Islet precursor cell (in vitro differentiated cells): ENCODE measurements at places on chromosomes 7 and 10.

GRCh38 chr7:2820508-2820934, 23.6 kb downstream of the GNA12 start:
- DNase-seq = peak; percentile 91

- no peak for DNase-seq
These were observed 88.5 kb downstream of the ANKRD7 start for GRCh38 chr7:118312966-118313365.

- DNase-seq = no peak
These were observed 207.2 kb upstream of the DKK1 start for GRCh38 chr10:52106899-52107298.

DNA sequence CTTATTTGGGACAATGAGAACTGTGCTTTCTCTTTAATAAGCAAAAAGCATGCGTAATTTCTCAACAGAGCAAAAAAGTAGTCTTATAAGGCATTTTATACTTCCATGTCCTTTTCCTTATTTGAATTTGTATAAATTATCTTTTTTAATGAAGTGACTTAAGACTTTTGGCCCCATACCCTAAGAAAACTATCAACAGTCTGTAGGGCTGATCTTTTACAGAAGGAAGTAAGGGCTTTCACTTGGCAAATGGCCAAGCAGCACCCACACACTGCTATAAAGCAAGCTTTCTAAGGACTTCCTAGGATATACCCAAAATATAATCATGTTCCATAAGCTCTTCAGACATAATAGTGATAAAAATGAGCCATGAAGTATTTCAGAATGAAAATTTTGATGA, 3.4 kb downstream of the CRPPA start:
- no peak for DNase-seq

DNA sequence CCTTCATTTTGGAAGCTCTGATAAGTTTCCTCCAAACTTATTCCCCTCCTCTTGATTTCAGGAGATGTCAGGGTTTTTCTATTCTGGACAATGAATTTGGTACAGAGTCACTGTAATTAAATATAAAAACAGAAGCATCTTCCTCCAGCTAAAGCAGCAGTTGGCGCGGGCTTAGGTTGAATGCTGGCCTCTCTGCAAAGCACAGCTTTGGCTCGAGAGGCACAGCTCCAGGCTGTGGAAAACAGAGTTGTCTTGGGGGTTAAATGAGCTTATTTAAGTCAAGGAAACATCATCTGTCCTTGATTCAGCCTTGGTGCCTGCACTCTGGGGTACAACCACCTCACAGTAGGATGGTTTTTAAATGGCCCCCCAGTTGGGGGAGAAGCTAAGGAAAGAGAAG, 35.0 kb upstream of the PDCD4 start:
- no peak for DNase-seq

GRCh38 chr7:94053532-94053931, 49.4 kb upstream of the BET1 start:
- DNase-seq = no peak

DNA sequence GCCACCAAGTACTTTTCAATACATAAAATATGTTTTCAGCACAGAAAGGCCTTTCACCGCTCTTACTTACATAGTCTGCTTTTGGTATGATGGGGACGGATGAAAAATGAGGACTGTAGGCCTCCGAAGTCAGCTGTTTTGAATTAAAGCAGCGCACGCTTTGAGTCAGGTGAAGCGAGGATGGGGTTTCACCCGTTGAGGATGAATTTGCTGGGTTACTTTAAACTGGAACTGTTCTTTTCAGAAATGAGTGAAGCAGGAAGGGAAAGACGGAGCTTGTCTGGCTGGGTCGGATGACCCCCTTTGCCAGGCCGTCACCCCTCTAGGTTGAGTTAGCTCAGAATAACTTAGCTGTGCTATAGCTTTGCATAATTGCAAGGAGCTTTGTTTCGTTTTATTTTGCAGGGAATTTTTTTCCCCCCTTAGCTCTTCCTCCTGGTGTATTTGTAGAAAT, 40.0 kb downstream of the CUX1 start:
- no peak for DNase-seq

- peak; percentile 77 for DNase-seq
These were observed 47.6 kb downstream of the ICA1 start for GRCh38 chr7:8214244-8214824.

- no peak for DNase-seq
These were observed 150.3 kb downstream of the LRRTM3 start for GRCh38 chr10:67076144-67076543.

DNA sequence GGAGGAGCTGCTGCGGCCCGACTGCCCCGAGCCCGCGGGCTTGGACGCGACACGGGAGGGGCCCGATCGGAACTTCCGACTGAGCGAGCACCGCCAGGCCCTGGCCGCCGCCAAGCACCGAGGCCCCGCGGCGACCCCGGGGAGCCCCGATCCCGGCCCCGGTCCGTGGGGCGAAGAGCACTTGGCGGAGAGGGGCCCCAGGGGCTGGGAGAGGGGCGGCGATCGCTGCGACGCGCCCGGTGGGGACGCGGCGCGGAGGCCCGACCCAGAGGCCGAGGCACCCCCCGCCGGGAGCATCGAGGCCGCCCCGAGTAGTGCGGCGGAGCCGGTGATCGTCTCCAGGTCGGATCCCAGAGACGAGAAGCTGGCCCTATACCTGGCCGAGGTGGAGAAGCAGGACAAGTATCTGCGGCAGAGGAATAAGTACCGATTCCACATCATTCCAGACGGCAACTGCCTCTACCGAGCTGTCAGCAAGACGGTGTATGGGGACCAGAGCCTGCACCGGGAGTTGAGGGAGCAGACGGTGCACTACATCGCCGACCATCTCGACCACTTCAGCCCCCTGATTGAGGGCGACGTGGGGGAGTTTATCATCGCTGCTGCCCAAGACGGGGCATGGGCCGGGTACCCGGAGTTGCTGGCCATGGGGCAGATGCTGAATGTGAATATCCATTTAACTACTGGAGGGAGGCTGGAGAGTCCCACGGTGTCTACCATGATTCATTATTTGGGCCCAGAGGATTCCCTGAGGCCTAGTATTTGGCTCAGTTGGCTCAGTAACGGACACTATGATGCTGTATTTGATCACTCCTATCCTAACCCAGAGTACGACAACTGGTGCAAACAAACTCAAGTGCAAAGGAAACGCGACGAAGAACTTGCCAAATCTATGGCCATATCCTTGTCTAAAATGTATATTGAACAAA, 1.4 kb downstream of the OTUD1 start:
- DNase-seq = peak; percentile 70

GRCh38 chr7:18558910-18559309, 63.4 kb downstream of the HDAC9 start:
- no peak for DNase-seq

DNA sequence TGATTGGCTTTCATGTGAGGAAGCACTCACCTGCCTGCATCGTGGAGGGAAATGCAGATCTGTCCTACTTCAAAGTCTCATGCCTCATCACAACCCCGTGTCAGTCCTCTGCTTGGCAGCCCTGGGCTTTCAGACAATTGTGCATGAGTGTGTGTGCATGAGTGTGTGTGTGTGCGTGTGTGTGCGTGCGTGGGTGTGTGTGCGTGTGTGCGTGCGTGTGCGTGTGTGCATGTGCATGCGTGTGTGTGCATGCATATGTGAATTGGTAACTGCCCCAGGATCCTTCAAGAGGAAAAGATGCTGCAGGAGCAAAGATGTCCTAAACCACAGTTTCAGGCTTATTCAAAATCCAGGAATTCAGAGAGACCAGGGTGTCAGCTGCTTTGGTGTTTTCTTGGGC, 71.3 kb downstream of the LANCL2 start:
- no peak for DNase-seq

DNA sequence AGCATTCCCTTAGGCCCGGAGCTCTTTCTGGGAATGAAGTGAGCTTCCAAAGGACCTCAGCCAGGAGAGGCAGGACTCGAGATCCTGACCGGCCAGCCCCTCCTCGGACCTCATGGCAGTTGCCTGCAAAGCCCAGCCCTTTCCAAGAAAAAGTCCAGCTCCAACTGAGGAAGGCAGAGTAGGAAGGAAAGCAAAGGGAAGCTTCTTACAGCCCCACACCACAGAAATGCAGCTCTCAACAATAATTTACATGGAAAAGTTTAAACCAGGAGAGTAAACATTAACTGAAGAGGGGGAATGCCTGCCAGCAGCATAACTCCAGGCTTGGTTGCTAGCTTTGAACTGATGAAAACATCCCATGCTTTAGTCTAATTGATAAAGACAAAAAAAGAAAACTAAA, 153.9 kb upstream of the PFKP start:
- DNase-seq = no peak

- no peak for DNase-seq
These were observed 1131.4 kb downstream of the XPNPEP1 start for GRCh38 chr10:108791794-108792474.

- no peak for DNase-seq
These were observed 13.1 kb upstream of the FAM20C start for GRCh38 chr7:179209-179681.

DNA sequence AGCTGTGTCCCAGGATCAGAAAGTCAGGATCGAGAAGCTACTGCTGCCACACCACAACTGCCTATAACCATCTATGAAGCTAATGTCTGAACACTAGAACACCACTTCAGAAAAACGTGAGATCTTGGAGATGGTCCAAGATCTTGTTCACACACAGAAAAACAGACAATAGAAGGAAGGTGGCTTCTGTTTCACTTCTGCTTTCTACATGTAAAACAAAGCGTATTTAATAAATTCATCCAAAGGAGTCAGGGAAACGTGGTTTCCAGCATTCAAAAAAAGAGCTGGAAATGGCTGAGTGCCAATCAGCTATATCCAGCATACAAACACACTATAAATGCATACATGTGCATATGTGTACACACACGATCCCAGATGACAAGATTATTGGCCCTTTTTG, 70.2 kb upstream of the CCDC71L start:
- DNase-seq = no peak

- DNase-seq = peak; percentile 69
These were observed 6.3 kb upstream of the SMKR1 start for GRCh38 chr7:129495987-129496386.

DNA sequence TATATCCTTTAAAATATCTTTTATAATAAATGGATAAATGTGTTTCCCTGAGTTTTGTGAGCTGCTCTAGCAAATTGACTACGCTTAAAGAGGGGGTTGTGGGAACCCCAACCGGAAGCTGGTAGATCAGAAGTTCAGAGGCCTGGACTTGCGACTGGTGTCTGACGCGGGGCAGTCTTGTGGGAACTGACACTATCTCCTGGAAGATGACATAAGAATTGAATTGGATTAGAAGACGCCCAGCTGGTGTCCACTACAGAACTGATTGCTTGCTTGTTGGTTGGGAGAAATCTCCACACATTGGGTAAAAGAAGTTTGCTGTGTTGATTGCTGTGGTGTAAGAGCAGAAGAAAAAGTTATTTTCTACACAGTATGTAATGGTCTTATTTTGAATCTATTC, 51.1 kb upstream of the AHR start:
- no peak for DNase-seq

DNA sequence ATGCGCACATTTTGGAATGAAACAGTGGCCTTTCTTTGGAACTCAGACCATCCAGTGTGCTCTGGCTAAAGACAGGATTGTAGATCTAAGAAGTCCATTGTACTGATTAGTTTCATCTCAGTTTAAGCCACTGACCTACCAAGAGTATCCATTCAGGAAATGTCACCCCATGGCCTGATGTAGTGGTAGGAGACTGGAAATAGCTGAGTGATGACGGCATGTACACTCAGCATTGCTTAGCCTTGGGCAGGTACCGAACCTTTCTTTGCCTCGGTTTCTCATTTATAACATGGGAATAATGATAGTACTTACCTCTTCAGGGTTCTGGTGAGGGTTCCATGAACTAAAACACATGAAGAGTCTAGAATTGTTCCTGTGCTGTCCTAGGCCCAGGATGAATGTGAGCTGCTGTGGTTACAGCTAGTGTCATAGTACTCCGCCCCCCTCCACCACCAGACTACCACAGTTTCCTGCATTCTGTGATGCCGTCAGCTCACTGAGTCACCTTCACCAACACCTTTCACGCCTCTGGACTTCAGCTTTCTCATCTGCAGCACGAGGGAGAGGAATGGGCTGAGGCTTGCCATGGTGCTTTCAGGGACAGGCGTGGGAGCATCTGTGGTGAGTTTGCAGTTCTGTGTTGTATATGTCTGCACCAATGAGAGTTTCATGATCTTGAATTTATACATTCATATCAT, 484.0 kb upstream of the GALNT17 start:
- DNase-seq = peak; percentile 84

DNA sequence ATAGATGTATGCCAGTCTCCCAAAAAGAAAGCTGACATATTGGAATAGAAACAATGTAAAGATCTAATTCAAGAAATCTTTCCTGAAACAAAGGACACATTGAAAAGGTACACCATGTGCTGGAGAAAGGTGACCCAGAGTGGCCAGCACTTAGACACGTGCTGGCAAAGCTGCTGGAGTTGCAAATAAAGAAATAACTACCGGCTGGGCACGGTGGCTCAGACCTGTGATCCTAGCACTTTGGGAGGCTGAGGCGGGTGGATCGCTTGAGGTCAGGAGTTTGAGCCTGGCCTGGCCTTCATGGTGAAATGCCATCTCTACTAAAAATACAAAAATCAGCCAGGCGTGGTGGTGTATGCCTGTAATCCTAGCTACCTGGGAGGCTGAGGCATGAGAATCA, 35.9 kb downstream of the PKD1L1 start:
- no peak for DNase-seq

- no peak for DNase-seq
These were observed 12.4 kb downstream of the ZNF789 start for GRCh38 chr7:99485094-99485493.

GRCh38 chr7:133433165-133433812, 180.4 kb downstream of the EXOC4 start:
- no peak for DNase-seq

GRCh38 chr7:131066635-131067034, 261.0 kb upstream of the MKLN1 start:
- DNase-seq = no peak

GRCh38 chr7:105985229-105985628, 22.2 kb downstream of the CDHR3 start:
- DNase-seq = no peak

GRCh38 chr7:44574287-44574872, 672 bp upstream of the DDX56 start:
- DNase-seq = no peak

DNA sequence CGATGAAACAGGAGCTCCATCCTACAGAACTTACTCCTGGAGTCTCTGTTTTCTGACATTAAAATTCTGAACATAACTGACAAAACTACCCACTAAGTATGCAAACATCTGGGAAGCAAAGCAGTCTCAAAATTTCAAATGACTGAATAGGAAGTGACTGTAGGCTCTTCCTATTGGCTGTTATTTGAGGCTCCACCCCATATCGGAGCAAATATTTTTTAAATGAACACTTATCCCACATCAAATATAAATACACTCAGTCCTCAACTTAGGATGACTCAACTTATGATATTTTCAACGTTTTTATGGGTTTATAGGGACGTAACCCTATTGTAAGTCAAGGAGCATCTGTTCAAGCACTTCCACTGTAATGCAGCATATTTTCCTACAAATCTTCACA, 8.8 kb downstream of the HSPA12A start:
- no peak for DNase-seq

DNA sequence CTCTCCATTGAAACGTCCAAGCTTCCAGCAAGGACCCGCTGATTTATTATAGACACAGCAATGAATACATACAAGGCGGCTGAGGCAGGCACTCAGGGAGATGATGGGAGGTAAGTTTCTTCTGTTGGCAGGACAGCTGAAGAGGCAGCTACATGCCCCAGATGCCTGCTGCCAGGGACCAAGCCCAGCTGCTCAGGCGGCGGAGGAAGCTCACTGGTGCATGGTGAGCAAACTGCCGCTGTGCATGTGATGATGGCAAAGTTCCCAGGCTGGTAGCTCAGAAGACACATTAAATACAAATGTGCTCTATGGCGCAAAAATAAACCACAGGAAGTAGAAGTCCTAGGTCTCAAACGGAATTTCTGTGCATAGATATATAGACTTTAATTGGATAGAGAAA, 2.3 kb downstream of the DNTT start:
- DNase-seq = peak; percentile 32
